Stimulated activated CD8-positive, alpha-beta memory T cell treated with anti-CD3 and anti-CD28 coated beads, Interleukin-7, amount 100 ng/mL, for 1 hour (primary cell): ENCODE measurements at places on chromosomes 5 and 9.

- DNase-seq = no peak
Observed at GRCh38 chr9:88784960-88785359, 206.3 kb upstream of the S1PR3 start.

GRCh38 chr9:84278130-84278529 is 62.4 kb downstream of the SLC28A3 start:
- DNase-seq = no peak

- DNase-seq = no peak
Observed at GRCh38 chr5:119275146-119275545, 80.7 kb upstream of the TNFAIP8 start.

DNA sequence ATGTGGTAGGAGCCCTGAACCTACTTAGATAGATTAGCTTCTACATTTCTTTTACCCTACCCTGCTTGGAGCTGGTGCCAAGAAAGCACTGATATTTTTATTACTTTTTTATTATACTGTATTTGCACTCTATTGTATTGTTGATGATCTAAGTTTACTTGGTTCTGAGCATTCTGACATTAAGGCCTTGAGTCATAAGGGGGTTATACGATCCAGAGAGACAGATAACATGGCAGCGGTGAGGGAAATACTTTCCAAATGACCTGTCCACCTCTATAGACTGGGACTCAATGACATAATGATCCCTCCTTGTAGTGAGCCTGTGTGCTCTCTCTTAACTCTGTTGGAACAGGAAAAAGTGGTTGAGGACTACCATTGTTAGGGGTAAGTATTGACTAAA is 176.3 kb downstream of the MAN2A1 start:
- DNase-seq = no peak

DNA sequence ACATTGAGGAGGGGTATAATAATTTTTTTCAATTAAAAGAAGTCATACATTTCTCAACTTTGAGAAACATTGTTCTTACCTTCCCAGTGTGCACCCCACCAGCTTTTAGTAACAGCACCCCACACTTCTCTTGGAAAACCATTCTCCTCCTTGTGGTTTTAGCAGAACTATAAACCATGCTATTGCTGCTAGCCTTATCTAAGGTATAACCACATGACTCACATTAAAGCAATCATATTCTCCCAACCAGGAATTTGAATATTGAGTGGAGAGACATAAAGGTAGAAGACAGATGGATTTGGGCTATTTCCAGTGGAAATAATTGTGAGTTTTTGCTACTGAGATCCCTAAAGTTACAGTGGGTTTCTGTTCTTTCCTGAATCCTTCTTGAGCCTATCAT is 43.5 kb upstream of the SRFBP1 start:
- DNase-seq = no peak

DNA sequence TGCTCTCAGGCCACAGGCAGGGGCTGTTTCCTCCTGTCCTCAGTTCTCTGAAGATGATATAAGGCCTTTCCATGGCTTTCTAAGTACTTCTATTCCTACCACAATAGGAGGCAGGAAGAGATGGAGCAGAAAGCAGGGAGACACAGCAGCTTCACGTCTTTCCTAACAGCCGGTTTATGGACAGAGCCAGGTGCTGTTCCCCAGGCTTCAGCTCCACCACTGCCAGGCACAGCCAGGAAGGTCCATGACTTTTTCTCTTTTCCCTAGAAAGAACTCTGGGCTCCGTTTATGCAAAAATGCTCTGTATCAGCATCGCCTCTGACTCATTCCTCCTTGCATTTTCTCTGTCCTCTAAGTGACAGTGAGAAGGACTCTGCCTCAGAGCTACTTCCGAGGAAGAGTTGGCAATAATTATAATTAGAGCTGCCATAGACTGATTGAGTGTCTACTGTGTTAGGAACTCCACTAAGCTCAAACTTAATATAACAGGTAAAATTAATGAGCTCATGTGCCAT is 478.5 kb downstream of the RASEF start:
- DNase-seq = no peak

DNA sequence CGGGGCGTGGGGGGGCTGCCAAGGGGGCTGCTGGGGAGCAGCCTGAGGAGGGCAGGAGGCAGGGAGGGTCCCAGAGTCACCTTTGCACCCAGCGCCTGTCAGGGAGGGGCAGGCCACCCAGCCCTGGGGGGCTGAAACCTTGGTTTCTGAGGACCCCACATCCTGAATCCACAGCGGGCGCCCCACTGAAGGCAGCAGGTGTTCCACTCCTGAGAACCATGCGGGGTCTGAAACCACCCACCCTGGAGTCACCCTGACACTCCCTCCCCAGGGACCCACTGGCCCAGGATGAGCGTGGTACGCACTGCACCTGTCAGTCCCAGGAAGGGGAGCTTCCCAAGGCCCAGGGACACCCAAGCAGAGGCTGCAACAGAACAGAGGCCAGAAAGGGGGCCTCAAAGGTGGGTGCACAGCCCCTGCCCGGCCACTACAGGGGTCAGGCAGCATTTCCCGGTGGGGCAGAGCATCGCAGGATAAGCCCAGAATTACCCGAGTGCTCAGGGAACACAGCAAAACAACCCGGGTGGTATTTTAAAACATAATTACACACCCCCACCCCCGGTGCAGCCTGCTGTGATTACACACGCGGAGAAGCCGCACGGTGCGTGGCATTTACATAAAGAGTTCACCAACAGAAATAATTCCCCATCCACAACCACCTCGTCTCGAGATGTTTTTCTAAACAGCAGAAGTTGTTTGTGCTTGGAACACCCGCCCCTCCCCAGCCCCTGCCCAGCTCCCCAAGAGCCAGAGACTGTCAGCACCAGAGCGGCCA is 57.3 kb upstream of the UBAC1 start:
- DNase-seq = no peak

DNA sequence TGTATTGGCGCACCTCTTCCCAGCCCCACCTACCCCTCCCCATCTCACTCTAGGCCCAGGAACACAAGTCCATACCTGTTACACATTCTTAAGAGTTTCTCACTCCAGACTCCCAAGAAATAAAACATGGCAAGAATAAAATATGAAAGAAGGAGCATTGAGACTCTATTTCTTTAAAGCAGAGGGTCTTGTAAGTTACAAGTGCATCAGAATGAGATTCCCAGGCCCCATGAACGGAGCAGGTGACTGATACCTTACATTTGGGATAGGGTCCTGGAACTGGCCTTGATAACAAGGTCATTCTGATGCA is 5.7 kb downstream of the EGR1 start:
- no peak for DNase-seq

GRCh38 chr5:41264019-41264418 is 50.7 kb upstream of the C6 start:
- DNase-seq = no peak

DNA sequence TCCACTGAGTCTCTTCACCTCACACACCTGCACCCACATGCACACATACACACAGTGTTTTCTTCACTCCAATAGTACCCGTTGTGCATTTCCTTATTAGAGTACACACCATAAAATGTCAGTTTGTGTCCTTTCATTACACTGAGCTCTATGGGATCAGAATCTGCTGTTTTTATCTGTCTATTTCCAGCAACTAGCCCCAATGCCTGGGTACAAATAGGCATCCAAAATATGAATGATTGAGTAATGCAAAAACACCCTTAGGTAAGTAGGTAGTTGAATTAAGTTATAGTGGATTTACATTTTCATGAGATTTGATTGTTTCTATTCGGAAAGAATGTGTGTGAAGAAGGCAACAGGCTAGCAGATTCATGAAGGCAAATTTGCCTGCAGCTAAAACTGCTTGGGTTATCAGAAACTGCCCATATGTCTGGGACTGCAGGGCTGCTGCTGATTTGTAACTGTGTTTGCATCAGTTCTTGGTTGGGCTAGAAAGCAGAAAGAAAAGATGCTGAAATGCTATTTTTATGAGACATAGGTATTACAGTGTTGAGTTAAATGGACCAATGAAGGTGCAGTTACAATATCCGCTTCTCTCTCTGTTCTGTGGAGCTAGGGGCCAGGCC is 26.9 kb downstream of the PPP3R2 start:
- no peak for DNase-seq

GRCh38 chr5:144028058-144028457 is 142.4 kb downstream of the YIPF5 start:
- no peak for DNase-seq

- no peak for DNase-seq
Observed at GRCh38 chr9:5671711-5672353, 42.9 kb downstream of the RIC1 start.

- no peak for DNase-seq
Observed at GRCh38 chr5:12413585-12413984, 509.3 kb upstream of the CTNND2 start.

- no peak for DNase-seq
Observed at GRCh38 chr5:128630121-128630520, 92.1 kb upstream of the FBN2 start.

- DNase-seq = no peak
Observed at GRCh38 chr5:156322666-156323065, 4.3 kb upstream of the SGCD start.

DNA sequence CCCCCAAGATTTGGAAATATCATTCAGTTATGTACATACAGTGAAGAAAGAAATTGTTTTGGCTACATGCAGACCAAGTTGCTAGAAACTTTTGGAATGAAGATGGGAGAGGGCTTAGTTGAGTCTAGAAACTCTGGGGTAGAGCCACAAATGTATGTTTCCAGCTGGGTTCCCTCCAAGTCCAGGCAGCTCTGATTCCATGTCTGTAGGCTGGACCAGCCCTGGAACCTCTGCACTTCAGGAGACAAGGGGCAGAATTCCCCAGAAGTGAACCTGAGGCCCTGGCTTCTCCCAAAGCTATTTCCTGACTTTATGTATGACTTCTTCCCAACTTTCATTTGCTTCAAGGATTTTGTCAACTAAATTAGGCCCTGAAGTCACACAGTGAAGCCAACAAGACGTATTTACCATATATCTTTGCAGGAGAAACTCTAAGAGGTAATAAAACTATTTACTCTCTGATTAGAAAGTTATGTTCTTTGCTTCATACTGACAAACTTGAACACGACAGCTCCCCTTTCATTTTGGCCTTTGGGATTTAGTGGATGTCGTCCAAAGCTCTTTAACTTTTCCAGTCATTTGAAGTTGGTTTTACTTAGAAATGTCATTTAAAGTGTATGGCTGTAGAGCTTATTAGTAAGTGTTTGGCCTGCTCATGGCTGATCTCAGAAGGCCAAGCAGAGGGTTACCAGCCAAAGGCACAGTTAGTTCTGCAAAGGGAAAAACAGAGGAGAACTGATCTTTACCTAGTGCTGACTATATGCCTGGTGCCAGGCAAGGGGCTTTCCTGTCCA is 152.0 kb upstream of the SLC28A3 start:
- DNase-seq = no peak

DNA sequence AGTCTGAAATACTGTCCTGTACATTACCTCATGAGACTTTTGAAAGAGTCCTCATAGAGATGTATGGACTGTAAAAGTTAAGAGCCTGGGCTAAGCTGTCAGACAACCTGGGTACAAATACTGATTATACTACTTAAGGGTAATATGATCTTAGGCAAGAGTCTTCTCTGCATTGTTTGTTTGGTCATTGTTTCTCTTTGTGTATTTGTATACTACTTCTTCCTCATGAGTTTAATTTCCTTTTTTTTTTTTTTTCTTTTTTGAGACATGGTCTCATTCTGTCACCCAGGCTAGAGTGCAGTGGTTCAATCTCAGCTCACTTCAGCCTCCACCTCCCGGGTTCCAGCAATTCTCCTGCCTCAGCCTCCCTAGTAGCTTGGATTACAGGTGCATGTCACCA is 2.6 kb upstream of the PFDN1 start:
- DNase-seq = no peak

GRCh38 chr5:180140571-180140970 is 68.4 kb downstream of the RASGEF1C start:
- no peak for DNase-seq

GRCh38 chr5:122141751-122142150 is 12.4 kb downstream of the ZNF474 start:
- DNase-seq = no peak

DNA sequence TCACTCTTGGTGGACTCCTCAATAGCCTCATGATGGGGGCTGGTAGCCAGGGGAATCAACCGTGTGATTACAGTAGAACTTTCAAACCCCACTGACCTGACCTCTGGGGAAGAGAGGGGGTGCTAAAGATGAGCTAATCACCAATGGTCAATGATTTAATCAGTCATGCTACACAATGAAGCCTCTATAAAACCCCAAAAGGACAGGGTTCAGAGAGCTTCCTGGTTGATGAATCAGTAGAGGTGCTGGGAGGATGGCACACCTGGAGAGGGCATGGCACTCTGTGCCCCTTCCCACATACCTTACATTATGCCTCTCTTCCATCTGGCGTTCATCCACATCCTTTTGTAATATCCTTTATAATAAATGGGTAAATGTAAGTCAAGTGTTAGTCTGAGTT is 8.9 kb upstream of the SH3TC2 start:
- no peak for DNase-seq

- no peak for DNase-seq
Observed at GRCh38 chr5:119879446-119879845, 250.1 kb downstream of the FAM170A start.

- no peak for DNase-seq
Observed at GRCh38 chr9:20419533-20419932, 202.8 kb downstream of the MLLT3 start.

DNA sequence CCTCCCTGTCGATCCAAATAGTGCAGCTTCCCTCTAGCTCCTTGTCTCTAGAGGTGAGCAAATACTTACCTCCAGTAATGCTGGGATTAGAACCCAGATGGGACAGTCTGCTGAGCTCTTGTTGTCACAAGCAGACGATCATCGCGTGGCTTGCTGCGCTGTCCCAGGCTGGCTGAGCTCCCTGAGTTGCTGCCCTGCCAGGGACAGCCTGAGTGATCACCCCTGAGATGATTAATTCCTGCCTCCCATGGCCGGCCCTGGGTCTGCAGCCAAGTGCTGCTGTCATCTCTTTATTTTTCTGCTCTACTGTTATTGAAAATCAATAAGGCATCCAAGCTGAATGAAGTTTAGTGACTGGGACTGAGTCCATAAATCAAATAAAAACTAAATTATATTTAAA is 94.0 kb upstream of the ALDH1B1 start:
- DNase-seq = no peak

DNA sequence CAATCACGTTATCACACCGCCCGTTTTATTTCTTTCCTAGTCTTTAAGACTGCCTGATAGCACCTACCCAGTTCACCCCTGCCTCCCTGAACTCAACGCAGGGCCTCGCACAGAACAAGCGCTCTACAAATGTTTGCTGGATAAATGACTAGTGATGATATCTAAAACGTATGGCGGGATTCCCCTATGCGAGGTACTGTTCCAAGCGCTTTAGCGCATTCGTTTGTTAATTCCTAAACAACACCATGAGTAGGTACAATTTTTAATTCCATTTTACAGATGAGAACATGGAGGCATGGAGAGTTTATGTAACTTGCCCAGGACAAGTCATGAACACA is 6.6 kb downstream of the POU4F3 start:
- no peak for DNase-seq

DNA sequence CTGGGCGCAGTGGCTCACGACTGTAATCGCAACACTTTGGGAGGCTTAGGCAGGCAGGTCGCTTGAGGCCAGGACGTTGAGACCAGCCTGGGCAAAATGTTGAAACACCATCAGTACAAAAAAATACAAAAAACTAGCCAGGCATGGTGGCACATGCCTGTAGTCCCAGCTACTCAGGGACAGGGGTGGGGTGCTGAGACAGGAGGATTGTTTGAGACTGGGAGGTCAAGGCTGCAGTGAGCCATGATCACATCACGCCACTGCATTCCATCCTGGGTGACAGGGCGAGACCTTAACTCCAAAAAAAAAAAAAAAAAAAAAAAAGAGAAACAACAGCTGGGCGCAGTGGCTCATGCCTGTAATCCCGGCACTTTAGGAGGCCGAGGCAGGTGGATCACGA is 23.7 kb downstream of the DCAF12 start:
- DNase-seq = no peak
